ENCODE measurements at places on chromosomes 2 and 18.

- no peak for DNase-seq
These were observed 216.4 kb upstream of the MYT1L start for GRCh38 chr2:2547451-2547850.

DNA sequence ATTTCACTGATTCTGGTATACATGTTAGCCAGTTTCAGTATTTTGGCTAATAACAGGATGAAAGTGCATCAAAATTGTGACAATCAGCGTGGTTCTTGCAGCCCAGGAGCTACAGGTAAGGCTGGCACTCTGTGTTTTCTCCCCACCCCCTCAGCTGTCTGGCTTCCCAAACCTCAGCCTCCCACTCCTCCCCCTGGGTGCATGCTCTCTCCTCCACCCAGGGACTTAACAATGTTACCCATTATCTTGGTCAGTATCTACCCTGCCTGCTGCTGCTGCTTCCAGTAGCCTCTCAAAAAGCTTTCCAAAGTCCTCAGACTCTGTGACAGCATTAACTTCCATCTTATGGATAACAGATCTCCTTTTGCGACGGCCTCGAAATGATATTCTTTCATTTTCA is 41.0 kb downstream of the TRABD2A start:
- no peak for DNase-seq

GRCh38 chr18:48399303-48400075 is 9.7 kb downstream of the ZBTB7C start:
- no peak for DNase-seq

DNA sequence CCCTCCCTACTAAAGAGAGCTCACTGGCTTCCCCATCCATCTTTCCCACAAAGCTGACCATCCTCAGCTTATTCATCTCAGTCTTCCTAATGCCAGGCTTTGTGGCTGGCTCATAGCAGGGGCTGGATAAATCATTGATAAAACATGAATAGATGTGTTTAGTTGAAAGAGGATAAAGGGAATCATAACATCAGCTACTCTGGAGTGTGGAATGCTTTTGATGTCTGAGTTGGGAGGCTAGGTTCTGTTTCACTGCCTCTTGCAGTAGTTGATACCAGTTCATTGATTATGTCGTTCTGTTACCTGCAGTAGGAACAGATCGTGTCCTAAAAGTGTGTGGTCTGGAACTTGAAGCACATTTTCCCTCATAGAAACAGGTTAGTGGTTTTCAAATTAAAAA is 66.3 kb upstream of the HK2 start:
- no peak for DNase-seq

DNA sequence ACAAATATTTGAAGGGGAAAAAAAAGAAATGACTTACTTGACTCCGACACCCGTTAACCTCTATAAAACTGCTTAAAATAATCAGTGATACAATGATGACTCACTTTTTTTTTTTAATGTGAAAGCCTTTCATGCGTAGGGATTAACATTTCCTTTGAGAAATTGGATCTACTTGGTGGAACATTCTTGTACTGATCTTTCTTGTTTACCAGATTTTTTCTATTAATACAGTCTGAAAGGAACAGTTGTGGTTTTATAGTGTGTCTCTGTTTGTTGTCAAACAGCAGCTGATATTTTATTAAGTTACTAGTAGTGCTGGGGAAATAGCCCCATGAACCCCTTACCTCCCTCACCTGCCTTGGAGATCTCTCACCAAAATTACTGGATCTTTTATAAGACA is 40.2 kb upstream of the NEB start:
- no peak for DNase-seq

- DNase-seq: no peak
These were observed 5.0 kb downstream of the CAB39 start for GRCh38 chr2:230717600-230717999.
